Vagina (tissue), 2 donors: ENCODE measurements at places on chromosomes 4 and X.

GRCh38 chrX:2676794-2677675 is 14.1 kb upstream of the CD99 start:
- DNase-seq = no peak

DNA sequence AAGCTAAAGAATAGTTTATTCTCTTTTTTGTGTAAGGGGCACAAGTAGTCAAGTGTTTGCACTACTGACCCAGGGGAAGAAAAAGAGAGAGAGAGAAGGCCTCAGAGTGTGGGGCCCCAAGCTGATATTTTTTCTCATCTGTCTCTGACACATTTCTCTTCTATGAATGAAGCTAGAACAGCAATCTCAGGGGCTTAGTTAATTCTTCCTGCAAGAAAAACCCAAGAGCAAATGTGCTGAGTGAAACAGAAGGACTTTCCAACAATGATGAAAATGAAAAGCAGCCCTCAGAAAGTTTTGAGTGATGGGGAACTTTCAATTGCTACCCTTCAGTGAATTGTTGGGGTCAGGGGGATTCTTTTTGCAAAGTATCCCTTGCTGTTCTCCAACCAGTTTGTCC is 9.2 kb upstream of the MSN start:
- no peak for DNase-seq

DNA sequence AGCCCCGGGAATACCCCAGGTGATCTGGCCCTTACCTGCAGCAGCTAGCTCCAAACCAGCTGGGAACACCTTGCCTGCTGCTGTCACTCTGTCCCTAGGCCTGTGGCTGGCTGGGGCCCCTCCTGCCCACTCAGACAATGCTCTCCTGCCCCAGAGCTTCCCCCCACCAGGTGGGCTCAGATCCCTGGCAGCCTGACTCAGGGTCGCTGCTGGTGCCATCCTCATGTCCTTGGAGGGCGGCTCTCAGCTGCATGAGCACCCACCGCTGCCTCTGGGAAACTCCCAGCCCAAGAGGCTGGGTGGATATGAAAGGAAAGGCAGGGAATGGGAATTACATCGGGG is 15.8 kb downstream of the C4orf50 start:
- DNase-seq = no peak

DNA sequence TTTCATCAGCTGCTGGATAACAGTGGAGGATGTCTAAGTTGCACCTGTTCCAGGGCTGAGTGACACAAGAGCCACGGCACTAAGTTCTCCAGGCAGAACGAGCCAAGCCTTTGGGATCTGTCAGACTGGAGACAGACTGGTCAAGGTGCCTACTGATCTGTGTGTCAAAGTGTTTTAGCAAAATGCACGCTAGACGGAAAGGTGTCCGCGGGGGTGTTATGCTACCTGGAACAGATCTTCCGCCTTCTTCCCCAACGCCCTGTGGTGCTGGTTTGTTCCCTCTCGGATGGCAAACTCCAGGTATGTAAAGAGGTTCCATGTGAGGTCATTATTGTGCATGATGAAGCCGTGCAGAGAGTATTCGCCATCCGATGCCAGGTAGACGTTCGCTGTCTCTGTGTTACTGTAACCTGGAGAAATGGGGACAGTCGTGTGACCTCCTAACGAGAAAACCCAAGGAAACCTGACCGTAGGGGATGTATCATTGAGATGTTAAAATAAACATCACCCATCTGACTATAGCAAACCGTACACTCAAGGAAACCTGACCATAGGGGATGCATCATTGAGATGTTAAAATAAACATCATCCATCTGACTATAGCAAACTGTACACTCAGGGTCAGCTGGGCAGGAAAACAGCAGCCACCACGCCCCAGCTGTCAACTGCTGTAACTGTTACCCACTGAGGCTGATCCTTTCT is 29.7 kb upstream of the SLC25A6 start:
- no peak for DNase-seq

DNA sequence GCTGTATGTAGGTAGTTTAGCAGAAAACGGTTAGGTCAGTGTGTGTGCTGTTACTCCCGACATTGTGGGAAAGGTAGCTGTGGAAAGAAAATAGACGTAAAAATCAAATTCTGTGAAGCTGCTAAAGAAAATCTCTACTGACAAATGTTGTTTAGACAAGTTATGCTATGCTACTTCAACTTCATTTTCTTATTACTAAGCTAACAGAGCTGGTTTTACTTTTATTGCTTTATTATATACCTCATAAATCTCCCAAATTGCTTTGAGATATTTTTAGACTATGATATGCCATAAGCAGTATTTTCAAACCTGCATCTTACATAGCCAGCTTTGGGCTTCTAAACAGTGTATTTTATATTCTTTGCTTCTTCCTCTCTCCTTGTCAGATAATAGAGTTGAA is 108.2 kb upstream of the PACRGL start:
- DNase-seq = no peak

DNA sequence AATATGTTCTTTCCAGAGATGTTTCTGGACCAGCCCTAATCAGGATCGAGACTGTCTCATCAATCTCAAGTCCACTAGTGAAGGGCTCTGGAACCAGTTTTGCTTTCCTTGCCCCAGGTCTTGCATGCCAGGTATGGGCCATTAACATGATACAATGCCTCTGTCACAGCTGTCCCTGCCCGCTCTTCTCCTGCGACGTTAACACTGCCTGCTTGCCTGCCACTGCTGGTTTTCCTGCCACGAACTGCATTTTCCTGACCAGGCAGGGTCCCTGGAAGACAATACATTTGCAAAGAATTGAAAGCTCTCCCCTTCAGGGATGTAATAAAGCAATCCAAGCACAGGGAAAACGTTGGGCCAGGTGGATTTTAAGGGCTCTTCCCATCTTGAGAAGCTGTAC is 200.3 kb downstream of the MID1 start:
- DNase-seq = no peak

- DNase-seq = no peak
Observed at GRCh38 chr4:61395754-61396153, 195.6 kb downstream of the ADGRL3 start.

DNA sequence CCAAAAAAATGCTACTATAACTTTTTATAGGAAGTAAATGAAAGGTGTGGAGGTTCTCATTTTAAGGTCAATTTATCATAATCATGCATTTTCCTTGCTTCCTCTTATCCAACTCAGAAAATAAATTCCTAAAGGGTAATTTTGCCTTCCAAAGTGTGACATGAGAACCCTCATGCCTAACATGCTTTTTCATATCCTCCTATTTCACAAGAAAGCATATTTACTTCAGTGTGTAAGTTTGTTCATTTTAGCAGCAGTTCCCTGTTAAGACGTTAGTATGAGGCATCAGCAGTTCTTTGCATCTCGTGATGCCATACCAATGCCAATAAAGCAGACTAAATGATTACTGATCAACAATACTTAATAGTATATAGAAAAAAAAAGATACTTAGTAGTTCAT is 18.4 kb downstream of the WDFY3 start:
- DNase-seq = no peak

GRCh38 chr4:104117776-104118175 is 376.9 kb downstream of the CXXC4 start:
- no peak for DNase-seq

GRCh38 chr4:78971326-78971725 is 32.1 kb upstream of the PAQR3 start:
- DNase-seq = no peak

GRCh38 chrX:74346088-74346487 is 42.1 kb downstream of the ZCCHC13 start:
- DNase-seq = no peak

- no peak for DNase-seq
Observed at GRCh38 chr4:96342196-96342595, 502.3 kb downstream of the PDHA2 start.

- no peak for DNase-seq
Observed at GRCh38 chr4:12170308-12170707, 741.6 kb upstream of the HS3ST1 start.

DNA sequence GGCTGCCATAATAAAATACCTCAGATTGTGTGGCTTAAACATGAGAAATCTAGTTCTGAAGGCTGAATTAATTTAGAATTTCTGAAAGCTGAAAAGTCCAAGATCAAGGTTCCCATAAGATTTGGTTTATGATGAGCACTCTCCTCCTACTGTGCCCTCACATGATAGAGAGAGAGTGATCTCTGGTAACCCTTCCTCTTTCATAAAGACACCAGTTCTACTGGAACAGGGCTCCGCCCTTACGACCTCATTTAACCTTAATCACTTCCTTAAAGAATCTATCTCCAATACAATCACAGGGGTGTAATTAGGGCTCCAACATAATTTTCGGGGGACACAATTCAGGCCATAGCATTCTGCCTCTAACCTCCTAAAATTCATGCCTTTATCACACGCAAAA is 194.0 kb upstream of the MAB21L2 start:
- DNase-seq = no peak

GRCh38 chr4:54227256-54228055 is 1.6 kb upstream of the PDGFRA start:
- no peak for DNase-seq

DNA sequence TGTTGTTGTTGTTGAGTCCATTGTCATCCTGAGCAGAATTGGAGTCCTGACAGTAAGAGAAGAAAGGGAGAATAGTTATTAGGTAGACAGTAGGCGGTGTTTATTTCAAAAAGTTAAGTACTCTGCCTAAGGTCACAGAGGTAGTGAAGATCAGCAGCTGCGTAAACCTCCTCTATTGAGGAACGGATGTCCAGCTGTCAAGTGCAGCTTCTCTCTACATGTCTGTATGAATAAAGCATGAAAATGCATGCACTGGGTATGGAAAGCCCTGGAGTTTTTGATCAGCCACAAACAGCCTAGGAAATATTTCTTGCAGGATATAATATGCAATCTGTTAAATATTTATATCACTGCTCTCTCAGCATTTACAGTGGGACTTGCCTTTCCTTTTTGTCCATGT is 109.4 kb upstream of the CBLL2 start:
- no peak for DNase-seq

- no peak for DNase-seq
Observed at GRCh38 chr4:4852591-4853362, 6.7 kb upstream of the MSX1 start.
